MCF 10A (cell line): ENCODE measurements at places on chromosomes 2 and 18. TPM values are rescaled to one million over a fixed set of nuclear protein-coding genes. Genes with fewer than 3 reads are reported as not detected.

The TUBA3E gene
- not detected in 2 replicates for total RNA-seq

The FZD7 gene
- total RNA-seq: 1.1 and 1.8 TPM in 2 replicates

The GAL3ST2 gene
- total RNA-seq: 0.37 TPM in 1 of 2 replicates, not detected in the other

The PLGLB1 gene
- 0.74 and 0.84 TPM in 2 replicates for total RNA-seq

The NMUR1 gene
- not detected in 2 replicates for total RNA-seq

The TRIB2 gene
- total RNA-seq: 12.9 and 14.3 TPM in 2 replicates

The IFIH1 gene
- 4.5 and 7.2 TPM in 2 replicates for total RNA-seq

The ARHGEF33 gene
- 0.07 and 0.76 TPM in 2 replicates for total RNA-seq

The GTF2A1L gene
- not detected in 2 replicates for total RNA-seq

The KRTCAP3 gene
- 4.1 and 6.9 TPM in 2 replicates for total RNA-seq

The SLC40A1 gene
- 0.15 TPM in 1 of 2 replicates, not detected in the other for total RNA-seq

The MROH2A gene
- not detected in 2 replicates for total RNA-seq

The RIT2 gene
- total RNA-seq: not detected in 2 replicates

The LRP1B gene
- not detected in 2 replicates for total RNA-seq

The PLCL1 gene
- 0.12 and 0.22 TPM in 2 replicates for total RNA-seq

The PSMA8 gene
- not detected in 2 replicates for total RNA-seq

The INHA gene
- total RNA-seq: 1.2 and 2.2 TPM in 2 replicates

The YWHAQ gene
- 239 TPM in 2 replicates for total RNA-seq

The RNF181 gene
- 125 and 215 TPM in 2 replicates for total RNA-seq

The UGT1A8 gene
- total RNA-seq: not detected in 2 replicates

The FAP gene
- total RNA-seq: 8.7 and 12.1 TPM in 2 replicates

The KCNJ13 gene
- total RNA-seq: not detected in 2 replicates

The ABCG8 gene
- total RNA-seq: not detected in 2 replicates

The IFT172 gene
- 20.6 and 22.3 TPM in 2 replicates for total RNA-seq

The RNF144A gene
- total RNA-seq: 0.21 and 0.47 TPM in 2 replicates

The RAMP1 gene
- total RNA-seq: 4.3 and 11.2 TPM in 2 replicates

The LONRF2 gene
- not detected in 2 replicates for total RNA-seq

The SIX3 gene
- not detected in 2 replicates for total RNA-seq

The TUBB8B gene
- total RNA-seq: not detected in 2 replicates

The TMEM178A gene
- total RNA-seq: 0.66 and 0.86 TPM in 2 replicates

The MIB1 gene
- total RNA-seq: 40.5 and 49.5 TPM in 2 replicates

The FSHR gene
- not detected in 2 replicates for total RNA-seq

The GREB1 gene
- total RNA-seq: 1.7 and 2.3 TPM in 2 replicates

The MC4R gene
- total RNA-seq: not detected in 2 replicates

The NPAS2 gene
- 12.3 and 16.4 TPM in 2 replicates for total RNA-seq

The CERKL gene
- 0.23 TPM in 1 of 2 replicates, not detected in the other for total RNA-seq

The RNF125 gene
- 3.5 and 6.2 TPM in 2 replicates for total RNA-seq

The DCAF17 gene
- total RNA-seq: 20.8 and 21.3 TPM in 2 replicates

The RAD51AP2 gene
- 0.10 and 0.14 TPM in 2 replicates for total RNA-seq

The DSC1 gene
- total RNA-seq: not detected in 2 replicates

The CAPN13 gene
- not detected in 2 replicates for total RNA-seq

The ERMN gene
- not detected in 2 replicates for total RNA-seq

The COL4A3 gene
- 0.12 and 0.49 TPM in 2 replicates for total RNA-seq

The MOGAT1 gene
- total RNA-seq: not detected in 2 replicates

The XPO1 gene
- 131 and 148 TPM in 2 replicates for total RNA-seq

The SLC4A3 gene
- total RNA-seq: 4.2 and 4.7 TPM in 2 replicates

The CCBE1 gene
- 23.8 and 28.9 TPM in 2 replicates for total RNA-seq

The SPP2 gene
- total RNA-seq: not detected in 2 replicates

The ANKRD53 gene
- total RNA-seq: not detected in 2 replicates

The ZNF532 gene
- 64.1 and 67.6 TPM in 2 replicates for total RNA-seq

The CXCR2 gene
- total RNA-seq: not detected in 2 replicates

The PLEK gene
- total RNA-seq: not detected in 2 replicates

The RFTN2 gene
- total RNA-seq: not detected in 2 replicates

The VWC2L gene
- not detected in 2 replicates for total RNA-seq

The WDR35 gene
- total RNA-seq: 13.2 and 17.5 TPM in 2 replicates

The CWC22 gene
- total RNA-seq: 34.0 and 38.8 TPM in 2 replicates

The RBKS gene
- total RNA-seq: 9.2 and 9.9 TPM in 2 replicates

The PRKRA gene
- total RNA-seq: 51.4 and 58.9 TPM in 2 replicates
